ENCODE measurements at places on chromosomes 3 and 15.
A peak's percentile ranks its signal among the peaks of the same experiment; 100 is the strongest.

DNA sequence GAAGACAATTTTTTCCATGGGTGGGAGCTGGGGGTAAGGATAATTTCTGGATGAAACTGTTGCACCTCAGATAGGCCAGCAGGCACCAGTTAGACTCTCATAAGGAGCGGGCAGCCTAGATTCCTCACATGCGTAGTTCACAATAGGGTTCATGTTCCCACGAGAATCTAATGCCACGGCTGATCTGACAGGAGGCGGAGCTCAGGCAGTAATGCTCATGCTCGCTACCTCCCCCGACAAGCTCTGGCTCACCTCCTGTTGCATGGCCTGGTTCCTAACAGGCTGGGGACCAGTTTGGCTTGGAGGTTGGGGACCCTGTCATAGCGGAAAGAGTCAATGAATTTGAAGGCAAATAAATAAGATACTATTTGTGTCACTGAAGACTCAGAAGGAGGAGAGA, 105.5 kb downstream of the PLD1 start:
- H3K4me3 ChIP-seq: no peak overlapping the region
- DNase-seq: no peak
- peaks cover 2% of the 10 kb centered on the region for H3K36me3 ChIP-seq

- no peaks in the 10 kb centered on the region for H3K36me3 ChIP-seq
- DNase-seq: peak; percentile 1
- peaks cover 13% of the 10 kb centered on the region for H3K4me1 ChIP-seq
- H3K4me3 ChIP-seq: peak overlapping the region; percentile 29
- no peak overlapping the region for H3K27ac ChIP-seq
Observed at GRCh38 chr3:133928136-133928893, 32.6 kb upstream of the RAB6B start.

DNA sequence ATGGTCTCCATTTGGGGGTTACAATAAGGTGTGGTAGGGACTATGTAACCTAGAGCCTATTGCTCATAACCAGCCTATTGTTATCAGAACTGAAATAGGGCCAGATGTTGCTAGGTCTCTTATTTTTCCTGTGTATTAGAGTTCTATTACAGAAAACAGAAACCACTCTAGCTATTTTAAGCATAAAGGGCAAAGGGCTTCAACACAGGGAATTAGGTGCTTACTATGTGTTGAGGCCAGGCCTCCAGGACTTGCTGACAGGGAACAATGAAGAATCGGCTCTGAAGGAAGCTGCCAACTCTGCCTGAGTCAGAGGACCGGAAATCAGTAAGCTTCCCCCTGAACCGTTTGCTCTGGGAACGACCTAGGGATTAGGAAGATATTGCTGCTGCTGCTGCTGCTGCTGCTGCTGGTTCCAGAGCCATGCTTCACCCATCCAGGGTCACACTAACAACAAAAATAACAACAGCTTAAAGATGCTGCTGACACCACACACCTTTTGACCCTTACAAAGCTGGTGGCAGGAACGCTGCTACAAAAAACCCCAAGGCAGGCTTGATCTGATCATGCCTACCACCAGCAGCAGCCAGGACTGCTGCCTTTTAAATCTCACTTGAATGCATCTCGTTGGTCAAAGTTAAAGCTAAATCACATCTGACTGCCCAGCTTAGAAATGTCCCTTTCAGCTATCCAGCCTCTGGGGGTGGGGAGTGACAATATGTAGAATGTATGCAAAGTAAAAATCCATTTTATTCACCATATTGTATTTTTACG, 276.9 kb upstream of the IL12A start:
- no peak for DNase-seq
- no peaks in the 10 kb centered on the region for H3K36me3 ChIP-seq
- peak overlapping the region; percentile 17 for H3K27ac ChIP-seq
- H3K4me1 ChIP-seq: no peaks in the 10 kb centered on the region

DNA sequence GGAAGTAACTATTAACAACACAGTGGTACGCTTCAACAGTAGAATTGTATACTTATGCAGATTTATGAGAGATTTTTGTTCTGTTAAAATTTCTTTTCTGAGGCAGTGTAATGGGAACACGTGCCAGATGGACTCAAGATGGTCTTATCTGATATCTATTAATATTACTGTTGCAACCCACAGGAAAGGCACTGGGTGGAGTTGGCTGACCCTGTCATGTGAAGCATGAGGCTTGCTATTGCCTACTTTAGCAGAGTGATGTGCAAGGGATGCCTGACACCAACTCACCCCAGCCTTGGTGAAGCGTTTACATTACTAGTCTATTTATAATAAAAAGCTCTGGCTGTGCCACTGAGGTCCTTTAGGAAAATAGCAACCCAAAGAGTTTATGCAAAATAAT, 19.8 kb upstream of the ARNT2 start:
- H3K4me1 ChIP-seq: peaks cover 12% of the 10 kb centered on the region
- DNase-seq: no peak
- no peaks in the 10 kb centered on the region for H3K27me3 ChIP-seq
- no peak overlapping the region for H3K4me3 ChIP-seq
- no peaks in the 10 kb centered on the region for H3K36me3 ChIP-seq

DNA sequence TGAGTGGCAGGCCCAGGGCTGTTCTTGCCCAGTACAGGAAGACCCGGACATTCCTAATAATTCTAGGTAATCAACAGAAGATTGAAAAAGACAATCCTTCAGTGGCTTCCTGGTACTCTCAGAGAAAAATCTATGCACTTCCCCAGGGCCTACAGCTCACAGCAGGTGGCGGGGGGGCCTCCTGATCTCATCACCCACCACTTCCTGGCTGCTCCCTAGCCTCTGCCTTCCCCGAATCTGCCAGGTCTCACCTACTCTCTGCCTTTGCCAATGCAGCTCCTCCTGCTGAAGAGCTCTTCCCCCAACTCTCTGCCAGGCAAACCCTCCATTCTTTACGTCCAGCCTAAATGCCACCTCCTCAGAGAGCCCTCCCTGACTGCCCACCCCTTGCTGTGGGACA, 37.5 kb downstream of the EHD4 start:
- peaks cover 5% of the 10 kb centered on the region for H3K4me1 ChIP-seq
- DNase-seq: no peak
- H3K4me3 ChIP-seq: no peak overlapping the region

DNA sequence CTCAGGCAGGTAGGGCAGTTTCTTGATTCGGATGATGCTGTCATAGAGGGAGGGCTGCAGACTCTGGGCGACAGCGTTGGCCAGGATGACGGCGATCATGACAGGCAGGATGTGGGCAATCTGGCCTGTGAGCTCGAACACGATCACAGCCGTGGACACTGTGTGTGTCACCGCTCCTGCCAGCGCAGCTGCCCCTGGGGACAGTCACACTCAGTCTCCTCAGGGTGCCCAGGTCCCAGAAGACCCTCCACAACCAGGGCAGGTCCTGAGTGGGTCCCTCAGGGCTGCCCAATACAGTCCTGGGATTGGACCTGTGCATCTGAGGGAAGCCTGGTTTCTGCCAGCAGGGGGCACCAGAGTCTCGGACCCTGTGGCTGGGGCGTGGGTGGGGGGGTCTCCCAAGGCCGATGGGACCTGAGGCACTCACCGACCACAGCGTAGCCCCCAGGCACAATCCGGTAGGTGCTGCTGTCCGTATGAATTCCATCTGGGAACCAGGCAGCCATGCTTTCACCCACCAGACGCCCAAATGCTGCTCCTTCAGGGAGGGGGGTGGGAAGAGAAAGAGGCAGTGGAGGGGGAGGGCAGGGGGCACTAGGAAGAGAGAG, 7.2 kb downstream of the CLCN2 start:
- peaks cover 28% of the 10 kb centered on the region for H3K4me1 ChIP-seq
- H3K27ac ChIP-seq: no peak overlapping the region
- peaks cover 81% of the 10 kb centered on the region for H3K36me3 ChIP-seq
- no peak for DNase-seq
- no peaks in the 10 kb centered on the region for H3K27me3 ChIP-seq

DNA sequence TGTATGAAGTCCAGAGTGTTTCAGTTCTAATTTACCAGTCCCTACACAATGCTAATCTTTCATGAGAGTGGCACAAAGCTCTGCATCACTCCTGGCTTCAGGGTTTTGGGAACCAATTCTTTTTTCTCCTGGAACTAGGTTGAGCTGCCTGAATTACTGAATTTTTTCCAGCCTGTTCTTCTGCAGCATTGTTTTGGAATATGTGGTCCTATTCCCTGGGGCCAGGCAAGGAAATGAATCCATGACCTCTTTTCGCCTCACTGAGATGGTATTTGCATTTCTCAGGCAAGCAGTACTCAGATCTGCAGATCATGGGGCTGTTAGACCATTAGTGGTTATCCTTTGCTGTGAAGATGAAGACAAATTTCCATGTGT, 25.6 kb upstream of the GPR171 start:
- H3K36me3 ChIP-seq: no peaks in the 10 kb centered on the region
- H3K27me3 ChIP-seq: no peaks in the 10 kb centered on the region
- peak overlapping the region; percentile 37 for H3K27ac ChIP-seq
- no peak for DNase-seq
- peaks cover 3% of the 10 kb centered on the region for H3K4me1 ChIP-seq

- H3K27me3 ChIP-seq: no peaks in the 10 kb centered on the region
- H3K36me3 ChIP-seq: no peaks in the 10 kb centered on the region
- no peak overlapping the region for H3K27ac ChIP-seq
- peaks cover 19% of the 10 kb centered on the region for H3K4me1 ChIP-seq
- no peak for DNase-seq
Observed at GRCh38 chr3:72041076-72041475, 256.1 kb upstream of the PROK2 start.

GRCh38 chr15:65414841-65415621, 7.7 kb downstream of the IGDCC4 start:
- DNase-seq: peak; percentile 79
- H3K4me1 ChIP-seq: peaks cover 48% of the 10 kb centered on the region
- H3K36me3 ChIP-seq: peaks cover 2% of the 10 kb centered on the region
- H3K4me3 ChIP-seq: no peak overlapping the region
- H3K27me3 ChIP-seq: no peaks in the 10 kb centered on the region

DNA sequence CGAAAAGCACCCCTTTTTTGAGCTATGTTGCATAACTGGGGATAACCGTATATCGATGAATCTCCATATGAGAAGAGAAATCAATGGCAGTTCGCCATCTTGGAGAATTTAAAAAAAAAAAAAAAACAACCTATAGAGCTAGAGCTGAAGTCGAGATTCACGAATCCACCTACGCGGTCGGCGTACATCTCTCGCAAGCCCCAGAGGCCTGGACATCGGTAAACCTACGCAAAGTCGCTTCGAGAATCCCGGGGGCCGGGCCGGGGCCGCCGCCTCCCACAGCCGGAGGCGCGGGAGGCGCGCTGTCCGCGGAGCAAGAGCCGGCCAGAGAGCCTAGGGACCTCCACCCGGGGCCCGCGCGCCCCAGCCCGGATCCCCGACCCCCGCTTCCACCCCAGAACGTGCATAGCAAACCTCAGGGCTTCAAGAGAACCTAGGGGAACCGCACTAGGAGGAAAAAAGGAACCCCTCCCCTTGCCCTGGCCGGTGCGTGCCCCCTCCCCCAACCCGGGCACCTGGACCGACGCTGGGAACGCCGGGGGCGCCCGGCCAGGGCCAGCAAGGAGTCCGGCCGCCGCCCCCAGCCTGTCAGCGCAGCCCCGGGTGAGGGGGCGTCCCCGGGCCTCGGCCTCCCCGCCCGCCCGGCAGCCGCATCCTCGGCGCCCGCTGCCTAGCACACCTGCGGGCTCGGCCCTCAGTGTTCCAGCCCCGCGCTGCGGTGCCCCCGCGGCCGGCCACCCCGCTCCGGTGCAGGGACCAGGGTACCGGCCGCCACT, 567 bp downstream of the PFN2 start:
- H3K27me3 ChIP-seq: no peaks in the 10 kb centered on the region
- no peaks in the 10 kb centered on the region for H3K36me3 ChIP-seq
- peaks cover 3% of the 10 kb centered on the region for H3K4me1 ChIP-seq
- peak overlapping the region; percentile 88 for H3K4me3 ChIP-seq
- peak; percentile 74 for DNase-seq

DNA sequence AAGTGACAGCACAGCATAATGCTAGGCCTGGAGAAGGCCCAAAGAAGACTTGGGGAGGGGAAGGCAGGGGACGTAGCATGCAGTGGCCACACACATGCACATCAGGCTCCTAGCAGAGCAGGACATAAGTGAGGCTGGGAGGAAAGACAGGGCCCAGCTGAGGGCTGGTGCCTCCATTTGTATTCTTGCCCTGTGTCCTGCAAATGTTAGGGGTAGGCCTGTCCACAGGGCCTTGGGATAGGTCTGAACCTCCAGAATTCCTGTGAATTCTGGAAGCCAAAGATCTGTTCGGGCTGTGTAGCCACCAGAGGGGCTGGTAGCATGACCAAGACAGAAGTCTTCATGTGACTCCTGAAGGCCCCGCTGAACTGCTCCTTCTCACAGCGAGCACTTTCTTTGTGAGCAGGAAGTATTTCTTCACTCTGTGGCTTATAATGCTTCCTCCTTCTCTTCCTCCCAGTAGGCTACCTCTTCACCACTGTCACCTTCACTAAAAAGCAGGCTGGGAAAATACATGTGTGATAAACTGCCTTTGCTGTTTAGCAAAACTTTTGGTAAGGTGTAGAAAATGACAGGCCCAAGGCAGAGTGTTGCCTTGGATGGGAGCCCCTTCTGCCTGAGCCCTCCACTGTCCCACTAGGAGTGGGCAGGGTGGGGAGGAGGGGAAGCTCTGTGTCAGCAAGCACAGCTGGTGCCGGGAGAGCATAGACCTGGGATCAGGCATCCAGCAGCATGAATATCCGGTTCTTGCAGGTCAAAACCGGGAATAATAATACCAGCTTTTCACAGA, 8.4 kb downstream of the CERS3 start:
- H3K4me1 ChIP-seq: no peaks in the 10 kb centered on the region
- H3K27ac ChIP-seq: no peak overlapping the region
- H3K27me3 ChIP-seq: no peaks in the 10 kb centered on the region
- DNase-seq: no peak

GRCh38 chr3:152499791-152500385, 231.2 kb downstream of the MBNL1 start:
- no peaks in the 10 kb centered on the region for H3K4me1 ChIP-seq
- H3K4me3 ChIP-seq: no peak overlapping the region
- H3K36me3 ChIP-seq: no peaks in the 10 kb centered on the region
- no peaks in the 10 kb centered on the region for H3K27me3 ChIP-seq

GRCh38 chr3:38454178-38454883, 641 bp downstream of the ACVR2B start:
- H3K4me3 ChIP-seq: peak overlapping the region; percentile 84
- H3K4me1 ChIP-seq: peaks cover 23% of the 10 kb centered on the region
- peak; percentile 28 for DNase-seq
- peaks cover 3% of the 10 kb centered on the region for H3K36me3 ChIP-seq
- H3K27me3 ChIP-seq: no peaks in the 10 kb centered on the region
- H3K27ac ChIP-seq: peak overlapping the region; percentile 47

DNA sequence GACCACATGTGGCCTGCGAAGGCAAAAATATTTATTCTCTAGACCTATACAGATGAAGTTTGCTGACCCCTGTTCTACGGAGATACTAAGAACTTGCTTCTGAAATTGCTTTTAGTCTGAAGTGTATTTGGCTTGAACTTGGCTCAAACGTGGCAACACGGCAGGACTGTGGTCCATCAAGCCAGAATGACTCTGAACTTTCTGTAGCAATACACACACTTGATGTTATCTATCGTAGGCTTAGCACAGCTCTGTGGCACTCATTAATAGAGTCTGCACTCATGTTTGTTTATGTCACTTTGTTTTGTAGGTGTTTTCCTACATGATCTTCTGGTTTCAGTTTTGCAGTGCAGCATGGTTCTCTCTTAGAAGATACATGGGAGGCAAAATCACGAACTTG, 298.1 kb downstream of the ADAMTS17 start:
- DNase-seq: no peak
- no peaks in the 10 kb centered on the region for H3K4me1 ChIP-seq
- no peaks in the 10 kb centered on the region for H3K27me3 ChIP-seq
- H3K4me3 ChIP-seq: no peak overlapping the region
